ENCODE measurements at places on chromosomes 1 and 21.

DNA sequence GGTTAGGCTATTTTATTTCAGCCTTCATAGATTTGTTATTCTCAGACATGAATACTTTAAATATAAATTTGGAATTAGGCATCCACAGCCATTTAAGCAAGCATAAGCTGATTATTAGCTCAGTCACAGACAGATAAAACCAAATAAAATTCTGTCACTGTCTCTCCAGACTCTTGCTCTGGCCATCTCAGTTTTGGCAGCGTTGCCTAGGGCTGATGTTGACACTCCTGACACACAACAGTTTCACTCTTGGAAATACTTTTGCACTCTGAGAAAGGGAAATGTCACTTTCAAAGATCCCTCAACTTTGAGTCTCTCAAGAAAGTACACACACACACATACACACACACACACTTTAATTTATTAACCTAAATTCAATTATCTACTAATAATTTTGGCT, 372.7 kb downstream of the BRINP3 start:
- DNase-seq, result no peak

- DNase-seq, result peak; percentile 42
Observed at GRCh38 chr1:27527890-27528817, 38.2 kb upstream of the WASF2 start.

DNA sequence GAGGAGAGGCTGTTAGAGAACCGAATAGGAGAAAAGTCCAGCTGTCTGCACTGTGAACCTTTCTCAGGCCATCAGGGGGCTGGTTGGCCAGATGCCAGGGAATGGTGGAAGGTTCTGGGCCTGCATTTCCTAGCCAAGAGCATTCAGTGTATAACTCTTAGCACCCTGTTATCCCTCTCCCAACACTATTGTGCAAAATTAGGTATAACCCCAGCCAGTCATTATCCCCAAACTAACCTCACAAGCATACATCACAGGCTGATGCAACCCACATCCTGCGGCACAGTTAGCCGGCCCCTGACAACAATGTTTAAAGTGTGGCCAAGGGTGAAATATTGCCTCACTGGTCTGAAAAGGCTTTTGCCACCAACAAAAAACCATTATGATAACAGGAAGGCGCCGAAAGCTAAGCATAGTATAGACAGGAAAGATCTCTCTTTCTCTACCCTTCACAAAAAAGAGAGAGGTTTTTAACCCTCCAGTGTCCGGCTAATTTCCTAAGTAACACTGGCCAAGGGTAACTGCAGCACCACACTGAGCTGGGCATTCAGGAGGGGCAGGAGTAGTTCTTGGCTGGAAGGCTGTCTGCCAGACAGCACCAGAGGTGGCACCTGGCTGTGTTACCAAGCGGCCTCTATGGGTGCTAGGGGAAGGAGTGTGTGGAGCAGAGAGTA, 77.3 kb upstream of the BCAR3 start:
- DNase-seq, result no peak

GRCh38 chr1:162422662-162423375, 10.9 kb upstream of the SH2D1B start:
- DNase-seq, result no peak

- no peak for DNase-seq
Observed at GRCh38 chr1:102099916-102100315, 103.2 kb upstream of the OLFM3 start.

DNA sequence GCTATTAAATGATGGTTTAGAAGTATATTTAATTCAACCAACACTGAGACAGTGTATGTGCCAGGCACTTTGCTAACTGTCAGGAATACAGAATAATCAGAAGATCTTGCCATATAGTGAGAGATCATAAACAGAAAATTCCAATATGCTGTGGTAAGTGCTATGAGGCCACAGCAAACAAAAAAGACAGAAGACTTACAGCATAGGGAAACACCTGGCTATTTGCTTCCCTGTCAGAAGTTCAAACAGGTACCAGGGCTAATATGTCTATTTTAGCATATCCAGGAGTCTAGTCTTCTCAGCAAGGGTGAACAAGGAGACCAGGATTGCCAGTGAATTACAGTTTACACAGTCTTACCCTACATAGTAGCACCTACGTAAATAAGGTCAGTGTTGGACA, 30.4 kb downstream of the TRIT1 start:
- no peak for DNase-seq

DNA sequence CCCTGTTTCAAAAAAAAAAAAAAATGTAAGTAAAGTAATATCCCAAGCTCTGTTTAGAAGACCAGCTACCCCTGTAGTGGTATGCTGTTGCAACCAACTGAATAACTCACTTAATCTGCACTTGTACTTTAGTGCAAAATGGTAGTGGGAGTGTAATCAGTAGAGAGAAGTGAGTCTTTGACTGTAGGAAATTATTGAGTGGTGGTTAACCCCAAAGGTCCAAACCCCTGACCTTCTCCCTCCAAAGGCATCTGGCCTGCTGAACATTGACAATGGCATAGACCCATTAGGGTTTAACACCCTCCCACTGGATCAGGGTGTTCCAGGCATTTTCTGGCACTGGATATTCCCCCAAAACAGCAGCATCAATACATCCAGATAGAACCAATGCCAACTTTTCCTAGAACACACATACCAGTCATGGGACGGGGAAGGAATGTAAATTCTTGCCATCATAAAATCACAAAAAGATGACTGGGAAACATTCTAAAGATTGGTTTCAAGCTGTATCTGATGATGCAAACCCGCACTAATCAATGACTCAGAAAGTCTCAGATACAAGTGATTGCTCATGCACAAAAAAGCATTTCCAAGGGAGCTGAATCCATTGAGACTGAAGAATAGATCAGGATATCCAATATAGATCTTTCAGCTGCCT, 110.3 kb downstream of the MRPL39 start:
- DNase-seq, result no peak

DNA sequence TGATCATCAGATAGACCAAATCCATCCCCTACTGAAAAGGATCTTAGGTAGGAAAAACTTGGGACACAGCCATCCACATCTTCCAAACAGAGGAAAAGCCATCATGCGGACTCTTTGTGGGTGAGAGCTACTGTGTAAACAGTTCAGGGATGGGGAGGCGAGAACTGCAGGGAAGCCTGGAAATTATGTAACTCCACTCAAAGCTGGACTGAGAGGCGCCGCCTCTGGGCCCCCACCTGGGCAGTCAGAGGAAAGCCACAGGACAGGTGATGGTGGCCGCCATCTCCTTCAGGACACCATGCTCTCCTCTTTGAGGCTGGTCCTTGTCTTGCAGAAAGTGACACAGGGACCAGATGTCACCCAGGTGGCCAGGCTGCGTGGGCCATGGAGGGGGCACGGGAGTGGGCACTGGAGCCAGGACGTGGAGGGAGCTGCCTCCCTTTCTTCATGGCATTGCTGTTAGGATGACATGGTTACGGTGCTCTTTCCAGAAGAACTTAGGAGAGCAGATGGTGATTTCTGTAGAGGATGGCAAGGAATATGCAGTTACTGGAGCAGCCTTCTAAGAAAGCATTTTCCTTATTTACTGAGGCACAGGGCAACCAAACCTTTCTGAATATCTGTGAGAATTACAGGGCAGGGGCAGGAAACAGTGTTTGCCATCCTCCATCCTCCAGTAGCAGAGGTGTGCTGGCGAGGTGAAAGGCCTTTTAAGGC, 32.0 kb upstream of the TDRD10 start:
- DNase-seq, result no peak

GRCh38 chr21:45818904-45819285, 162.7 kb upstream of the COL6A1 start:
- peak; percentile 45 for DNase-seq

GRCh38 chr1:15452216-15452615, 4.3 kb upstream of the CELA2A start:
- DNase-seq, result no peak

DNA sequence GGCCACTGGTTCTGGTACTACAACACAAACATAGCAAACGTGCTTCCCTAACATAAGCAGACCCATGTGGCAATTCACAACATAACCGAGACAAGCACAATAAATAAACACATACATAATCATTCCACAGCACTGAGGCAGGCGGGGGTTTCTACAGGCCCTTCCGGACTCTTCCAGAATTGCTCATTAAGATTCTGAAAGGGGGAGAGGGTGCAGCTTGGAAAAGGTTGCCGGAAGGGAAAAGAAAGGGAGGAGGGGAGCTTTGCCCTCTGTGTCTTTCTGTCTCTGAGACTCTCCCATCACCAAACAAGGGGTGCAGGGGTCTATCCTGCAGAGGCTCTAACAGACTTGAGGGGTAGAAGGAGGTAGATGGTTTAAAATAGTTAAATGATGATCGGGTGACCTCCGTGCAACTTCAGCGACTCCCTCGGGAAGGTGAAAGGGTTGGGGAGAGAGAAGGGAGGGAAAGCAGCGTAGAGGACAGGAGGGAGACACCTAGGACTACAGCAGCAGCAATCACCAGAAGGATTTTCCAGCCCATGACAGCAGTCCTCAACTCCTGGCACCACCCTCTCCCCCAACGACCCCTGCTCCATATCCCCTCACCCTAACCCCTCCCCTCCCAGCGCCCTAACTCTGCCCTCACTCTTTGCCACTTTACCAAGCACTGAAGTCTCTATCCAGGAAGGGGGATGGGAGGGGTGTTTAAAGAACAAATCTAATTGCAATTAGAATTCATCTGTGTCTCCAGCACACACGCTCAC, 365.5 kb upstream of the ESRRG start:
- DNase-seq, result no peak

DNA sequence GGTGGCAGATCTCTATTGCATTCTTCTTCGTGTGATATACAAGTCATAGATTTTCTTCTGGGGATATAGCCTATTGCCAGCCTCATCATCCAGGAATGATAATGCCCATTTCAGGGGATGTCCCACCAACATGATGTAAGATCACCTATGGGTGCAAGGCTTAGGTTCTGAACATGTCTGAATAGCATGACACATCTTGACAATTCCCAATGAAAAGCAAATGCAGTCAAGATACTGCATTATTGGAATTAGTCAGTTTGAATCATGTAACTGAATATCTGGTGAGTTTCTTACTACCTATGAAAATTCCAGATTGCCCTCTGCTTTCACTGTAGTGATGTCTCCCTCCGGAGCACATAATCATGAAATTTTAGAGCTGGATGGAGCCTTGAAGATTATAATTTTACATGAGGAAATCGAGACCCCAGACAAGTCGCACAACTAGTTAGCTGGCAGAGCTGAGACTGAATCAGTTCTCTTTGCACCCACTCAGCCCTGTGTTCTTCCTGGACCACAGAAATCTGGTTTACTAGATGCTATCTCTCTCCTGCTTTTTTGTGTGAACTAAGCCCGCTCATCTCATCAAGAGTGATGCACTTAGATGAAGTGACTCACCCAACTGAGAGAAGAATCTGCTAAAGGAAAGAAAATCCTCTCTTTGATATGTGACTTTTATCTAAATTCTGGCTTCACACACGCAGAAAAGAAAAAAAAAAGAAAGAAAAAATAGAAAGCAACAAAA, 65.0 kb downstream of the WDR64 start:
- DNase-seq, result no peak

DNA sequence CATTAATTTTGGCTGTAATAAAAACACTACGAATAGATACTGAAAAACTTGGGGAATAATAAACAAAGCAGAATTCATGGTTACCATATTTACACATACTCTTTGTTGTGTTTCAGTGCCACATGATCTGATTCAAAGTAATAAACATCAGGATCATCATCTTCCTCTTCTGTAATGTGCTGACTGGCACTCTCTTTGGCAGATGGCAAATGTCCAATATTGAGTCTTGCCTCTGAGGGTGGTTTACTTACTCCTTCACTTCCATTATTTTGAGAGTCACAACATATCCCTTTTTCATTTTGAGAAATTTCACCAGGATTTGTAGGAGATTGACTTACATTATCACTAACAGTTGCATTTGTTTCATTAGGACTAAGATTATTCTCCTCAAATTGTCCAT, 50.7 kb downstream of the ZZZ3 start:
- DNase-seq, result no peak

- no peak for DNase-seq
Observed at GRCh38 chr1:241849345-241849695, 1.3 kb downstream of the EXO1 start.

DNA sequence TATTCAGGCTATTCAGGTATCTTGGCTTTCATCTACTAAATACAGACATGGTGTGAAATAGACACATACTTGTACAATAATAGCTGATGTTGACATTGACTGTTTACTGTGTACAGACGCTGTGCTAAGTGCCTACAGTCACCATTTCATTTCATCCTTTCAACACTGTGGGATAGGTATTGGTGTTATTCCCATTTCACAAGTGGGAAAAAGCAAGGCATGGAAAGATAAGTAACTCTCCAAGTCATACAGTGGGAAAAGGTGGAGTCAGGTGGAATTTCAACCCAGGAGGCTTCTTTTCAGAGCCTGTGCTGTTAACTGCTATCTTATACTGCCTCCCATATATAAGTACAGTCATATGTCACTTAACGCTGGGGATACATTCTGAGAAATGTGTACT, 49.6 kb upstream of the ATP1A1 start:
- DNase-seq, result no peak

DNA sequence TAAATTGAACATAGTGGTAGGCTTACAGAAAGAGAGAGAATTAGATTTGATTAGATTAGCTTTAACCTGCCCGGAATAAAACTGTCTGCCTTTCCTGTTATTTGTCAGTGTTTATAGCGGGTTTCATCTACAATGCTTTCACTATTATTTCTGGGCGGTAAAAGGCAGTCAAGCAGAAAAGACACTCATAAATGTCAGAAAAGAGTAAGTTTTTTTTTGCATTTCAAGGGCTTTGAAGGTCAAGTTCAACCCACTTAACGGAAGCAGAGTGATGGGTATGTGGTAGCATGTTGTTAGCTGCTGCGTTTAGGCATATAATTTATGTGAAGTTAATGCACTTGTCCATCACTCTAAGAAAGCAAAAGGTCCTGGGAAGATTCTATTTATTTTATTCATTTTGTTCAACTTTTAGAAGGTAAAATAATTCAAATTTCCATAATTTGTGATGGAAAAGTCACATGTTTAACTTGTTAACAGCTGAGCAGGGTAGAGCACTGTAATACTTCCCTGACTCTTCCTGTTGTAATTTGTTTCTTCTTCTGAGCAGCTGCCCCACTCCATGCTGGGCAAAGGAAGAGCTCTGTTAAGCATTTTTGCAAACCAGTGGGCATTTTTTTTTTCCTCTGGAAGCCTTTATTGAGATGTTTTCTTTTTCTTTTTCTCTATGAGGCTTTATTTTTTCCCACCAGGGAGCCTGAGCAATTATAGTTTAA, 220.1 kb downstream of the ST6GALNAC3 start:
- no peak for DNase-seq

DNA sequence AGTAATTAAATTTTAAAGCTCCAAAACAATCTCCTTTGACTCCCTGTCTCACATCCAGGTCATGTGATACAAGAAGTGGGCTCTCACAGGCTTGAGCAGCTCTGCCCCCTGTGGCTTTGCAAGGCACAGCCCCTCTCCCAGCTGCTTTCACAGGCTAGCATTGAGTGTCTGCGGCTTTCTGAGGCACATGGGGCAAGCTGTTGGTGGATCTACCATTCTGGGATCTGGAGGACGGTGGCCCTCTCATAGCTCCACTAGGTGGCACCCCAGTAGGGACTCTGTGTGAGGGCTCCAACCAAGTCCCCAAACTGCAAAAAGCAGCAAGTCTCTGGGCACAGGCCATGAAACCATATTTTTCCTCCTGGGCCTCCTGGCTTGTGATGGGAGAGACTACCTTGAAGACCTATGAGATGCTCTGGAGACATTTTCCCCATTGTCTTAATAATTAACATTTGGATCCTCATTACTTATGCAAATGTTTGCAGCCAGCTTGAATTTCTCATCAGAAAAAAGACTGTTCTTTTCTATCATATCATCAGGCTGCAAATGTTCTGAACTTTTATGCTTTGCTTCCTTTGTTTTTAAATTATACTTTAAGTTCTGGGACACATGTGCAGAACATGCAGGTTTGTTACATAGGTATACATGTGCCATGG, 554.1 kb upstream of the OLFM3 start:
- DNase-seq, result no peak

All from activated CD4-positive, alpha-beta T cell treated with anti-CD3 and anti-CD28 coated beads for 1 hour (primary cell).